ENCODE measurements at places on chromosomes 2 and 18. TPM values are rescaled to one million over a fixed set of nuclear protein-coding genes. Genes with fewer than 3 reads are reported as not detected.

The TMEM182 gene
- polyA plus RNA-seq, result 0.69 TPM

The TMEM247 gene
- not detected for polyA plus RNA-seq

The KATNAL2 gene
- polyA plus RNA-seq, result 0.19 TPM

The FAM117B gene
- polyA plus RNA-seq, result 5.5 TPM

The TUBA3E gene
- not detected for polyA plus RNA-seq

DNA sequence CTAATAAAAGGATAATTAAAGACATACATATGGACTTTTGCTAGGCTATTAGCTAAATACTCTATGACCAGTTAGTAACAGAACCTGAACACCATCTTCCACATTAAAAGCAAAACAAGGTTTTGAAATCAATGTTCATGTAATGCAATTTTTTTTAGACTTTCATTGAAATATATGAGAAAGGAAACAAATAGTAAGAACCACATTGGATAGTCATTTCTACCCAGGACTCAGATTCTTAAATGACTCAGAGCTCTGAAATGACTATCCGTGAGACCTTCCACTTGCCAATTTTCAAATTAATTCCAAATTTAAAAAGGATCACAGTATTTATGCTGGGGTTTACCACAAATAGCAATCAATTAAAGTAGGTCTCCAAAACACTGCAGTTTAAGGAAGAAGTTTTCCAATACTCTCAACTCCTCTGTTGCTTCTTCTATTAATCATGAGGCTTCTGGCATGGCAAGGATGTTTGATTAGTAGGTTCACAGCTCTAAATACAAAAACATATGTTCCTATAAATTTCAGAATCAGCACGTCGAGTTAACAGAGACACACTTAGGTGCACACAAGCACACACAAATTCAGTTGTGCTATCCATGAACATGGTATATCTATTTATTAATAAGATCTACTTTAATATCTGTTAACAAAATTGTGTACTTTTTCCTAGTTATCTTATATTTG is 841.0 kb downstream of the RNF144A start:
- H3K27me3 ChIP-seq, result no peaks in the 10 kb centered on the region
- no peak overlapping the region for H3K27ac ChIP-seq
- no peaks in the 10 kb centered on the region for H3K4me1 ChIP-seq
- H3K36me3 ChIP-seq, result no peaks in the 10 kb centered on the region

DNA sequence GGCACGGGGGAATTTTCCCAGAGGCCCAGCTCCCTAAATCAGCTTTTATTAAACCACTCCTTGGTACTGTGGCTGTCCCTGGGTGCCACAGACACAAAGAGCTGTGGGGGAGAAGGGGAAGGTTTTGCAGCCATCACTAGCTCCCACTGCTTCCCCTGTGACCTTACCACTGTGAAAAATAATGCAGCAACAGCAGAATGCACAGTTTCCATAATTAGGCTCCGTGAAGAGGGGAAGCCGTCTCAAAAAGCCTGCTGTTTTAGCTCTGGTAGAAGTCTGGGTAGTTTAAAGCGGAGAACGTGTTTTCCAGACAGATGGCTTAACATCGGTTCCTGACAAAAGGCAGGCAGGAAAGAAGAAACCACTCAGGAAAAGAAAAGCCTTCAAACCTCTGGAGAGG is 27.5 kb upstream of the CAB39 start:
- H3K27me3 ChIP-seq, result no peaks in the 10 kb centered on the region
- H3K4me1 ChIP-seq, result peaks cover 5% of the 10 kb centered on the region
- H3K27ac ChIP-seq, result no peak overlapping the region
- no peaks in the 10 kb centered on the region for H3K36me3 ChIP-seq
- no peak overlapping the region for H3K4me3 ChIP-seq

DNA sequence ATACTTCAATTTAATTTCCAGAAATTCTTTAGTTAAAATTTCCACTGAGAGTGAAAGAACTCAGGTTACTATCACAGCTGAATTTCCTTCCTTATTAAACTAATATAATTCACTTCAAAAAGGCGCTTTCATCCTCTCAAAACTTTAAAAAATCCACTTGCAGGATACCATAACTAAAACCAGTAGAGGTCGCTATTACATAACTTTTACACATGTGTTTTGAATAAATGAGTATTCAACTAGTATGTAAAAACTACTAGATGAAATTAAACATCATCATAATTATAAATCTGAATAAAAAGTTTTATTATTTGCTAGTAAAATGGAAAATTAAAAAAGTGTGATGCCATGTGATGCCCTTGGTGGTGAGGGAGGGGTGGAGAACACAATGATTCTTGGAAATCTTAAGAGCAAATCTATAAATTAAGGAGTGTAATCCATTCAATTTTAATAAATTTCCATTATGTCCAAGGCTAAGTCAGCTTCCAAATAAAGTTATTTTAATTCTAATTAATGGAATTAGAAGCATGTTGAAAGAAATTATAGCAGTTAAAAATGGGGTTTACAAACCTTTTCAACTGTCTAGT is 61.4 kb downstream of the SOS1 start:
- H3K4me1 ChIP-seq, result no peaks in the 10 kb centered on the region
- H3K36me3 ChIP-seq, result peaks cover 18% of the 10 kb centered on the region
- no peak overlapping the region for H3K4me3 ChIP-seq
- no peak overlapping the region for H3K27ac ChIP-seq
- peak; percentile 58 for DNase-seq
- H3K27me3 ChIP-seq, result no peaks in the 10 kb centered on the region

- no peak for DNase-seq
- no peaks in the 10 kb centered on the region for H3K27me3 ChIP-seq
- H3K27ac ChIP-seq, result no peak overlapping the region
- no peak overlapping the region for H3K4me3 ChIP-seq
- H3K36me3 ChIP-seq, result no peaks in the 10 kb centered on the region
- no peaks in the 10 kb centered on the region for H3K4me1 ChIP-seq
Observed at GRCh38 chr2:7755879-7756278, 838.7 kb downstream of the RNF144A start.

- H3K4me1 ChIP-seq, result peaks cover 5% of the 10 kb centered on the region
- DNase-seq, result no peak
- no peak overlapping the region for H3K4me3 ChIP-seq
Observed at GRCh38 chr2:110869472-110870446, 137.4 kb downstream of the ACOXL start.

DNA sequence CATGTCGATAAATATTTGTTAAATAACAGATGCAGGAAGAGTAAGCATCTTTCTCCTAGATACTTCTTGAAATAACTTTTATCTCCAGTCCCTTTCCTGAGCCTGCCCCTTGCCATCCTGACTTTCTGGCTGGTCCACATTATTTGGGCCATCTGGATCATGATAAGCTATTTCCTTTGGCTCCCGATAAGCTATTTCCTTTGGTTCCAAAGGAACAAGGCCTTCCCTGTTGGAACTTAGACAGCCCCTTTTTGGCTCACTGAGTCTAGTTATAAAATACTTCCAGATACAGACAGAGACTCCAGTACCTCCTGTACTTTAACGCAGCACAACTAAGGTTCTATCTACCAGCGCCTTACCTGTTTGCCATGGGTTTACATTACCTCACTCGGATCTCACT is 205.3 kb upstream of the CCDC150 start:
- H3K4me3 ChIP-seq, result no peak overlapping the region
- DNase-seq, result no peak
- H3K36me3 ChIP-seq, result no peaks in the 10 kb centered on the region
- H3K27ac ChIP-seq, result no peak overlapping the region
- no peaks in the 10 kb centered on the region for H3K4me1 ChIP-seq
- H3K27me3 ChIP-seq, result no peaks in the 10 kb centered on the region

GRCh38 chr2:26463244-26464192 is 14.4 kb downstream of the OTOF start:
- peaks cover 14% of the 10 kb centered on the region for H3K4me1 ChIP-seq
- no peak overlapping the region for H3K4me3 ChIP-seq
- H3K36me3 ChIP-seq, result no peaks in the 10 kb centered on the region

DNA sequence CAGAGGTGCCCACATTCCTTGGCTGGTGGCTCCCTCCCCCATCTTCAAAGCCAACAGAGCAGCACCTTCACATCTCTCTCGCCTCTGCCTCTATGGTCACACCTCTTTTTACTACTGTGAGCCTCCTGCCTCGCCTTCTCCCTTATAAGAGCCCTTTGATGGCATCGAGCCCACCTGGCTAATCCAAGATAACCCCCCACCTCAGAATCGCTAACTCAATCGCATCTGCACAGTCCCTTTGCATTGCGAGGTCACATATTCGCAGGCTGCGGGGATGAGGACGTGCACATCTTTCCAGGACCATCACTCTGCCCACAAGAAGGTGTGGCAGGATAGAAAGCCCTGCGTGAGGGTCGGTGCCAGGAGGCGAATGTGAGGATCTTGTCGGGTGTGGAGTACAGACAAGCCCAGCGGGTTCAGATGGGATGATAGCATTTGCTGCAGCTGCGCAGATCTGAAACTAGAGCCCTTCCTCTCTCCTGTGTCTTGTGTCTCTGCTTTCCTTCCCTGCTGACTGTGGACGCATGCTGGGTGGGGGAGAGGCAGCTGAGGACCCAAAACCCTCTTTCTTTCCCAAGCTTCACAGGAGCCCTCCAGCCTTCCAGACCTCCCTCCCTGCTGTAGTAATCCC is 148.3 kb upstream of the HDAC4 start:
- no peaks in the 10 kb centered on the region for H3K4me1 ChIP-seq
- no peaks in the 10 kb centered on the region for H3K36me3 ChIP-seq
- H3K4me3 ChIP-seq, result no peak overlapping the region

GRCh38 chr2:23482607-23483006 is 97.6 kb downstream of the KLHL29 start:
- no peak overlapping the region for H3K27ac ChIP-seq
- H3K27me3 ChIP-seq, result peaks cover 2% of the 10 kb centered on the region
- H3K4me3 ChIP-seq, result no peak overlapping the region
- no peaks in the 10 kb centered on the region for H3K4me1 ChIP-seq
- DNase-seq, result no peak
- no peaks in the 10 kb centered on the region for H3K36me3 ChIP-seq

GRCh38 chr2:39247512-39248043 is 3.8 kb upstream of the CDKL4 start:
- no peak overlapping the region for H3K27ac ChIP-seq
- no peaks in the 10 kb centered on the region for H3K27me3 ChIP-seq
- peaks cover 3% of the 10 kb centered on the region for H3K4me1 ChIP-seq
- DNase-seq, result no peak
